Daoy (cell line): ENCODE measurements at places on chromosomes 5 and 9. TPM values are rescaled to one million over a fixed set of nuclear protein-coding genes. Genes with fewer than 3 reads are reported as not detected.

GRCh38 chr9:84860249-84861115 lies 191.0 kb downstream of the NTRK2 start:
- DNase-seq: no peak

DNA sequence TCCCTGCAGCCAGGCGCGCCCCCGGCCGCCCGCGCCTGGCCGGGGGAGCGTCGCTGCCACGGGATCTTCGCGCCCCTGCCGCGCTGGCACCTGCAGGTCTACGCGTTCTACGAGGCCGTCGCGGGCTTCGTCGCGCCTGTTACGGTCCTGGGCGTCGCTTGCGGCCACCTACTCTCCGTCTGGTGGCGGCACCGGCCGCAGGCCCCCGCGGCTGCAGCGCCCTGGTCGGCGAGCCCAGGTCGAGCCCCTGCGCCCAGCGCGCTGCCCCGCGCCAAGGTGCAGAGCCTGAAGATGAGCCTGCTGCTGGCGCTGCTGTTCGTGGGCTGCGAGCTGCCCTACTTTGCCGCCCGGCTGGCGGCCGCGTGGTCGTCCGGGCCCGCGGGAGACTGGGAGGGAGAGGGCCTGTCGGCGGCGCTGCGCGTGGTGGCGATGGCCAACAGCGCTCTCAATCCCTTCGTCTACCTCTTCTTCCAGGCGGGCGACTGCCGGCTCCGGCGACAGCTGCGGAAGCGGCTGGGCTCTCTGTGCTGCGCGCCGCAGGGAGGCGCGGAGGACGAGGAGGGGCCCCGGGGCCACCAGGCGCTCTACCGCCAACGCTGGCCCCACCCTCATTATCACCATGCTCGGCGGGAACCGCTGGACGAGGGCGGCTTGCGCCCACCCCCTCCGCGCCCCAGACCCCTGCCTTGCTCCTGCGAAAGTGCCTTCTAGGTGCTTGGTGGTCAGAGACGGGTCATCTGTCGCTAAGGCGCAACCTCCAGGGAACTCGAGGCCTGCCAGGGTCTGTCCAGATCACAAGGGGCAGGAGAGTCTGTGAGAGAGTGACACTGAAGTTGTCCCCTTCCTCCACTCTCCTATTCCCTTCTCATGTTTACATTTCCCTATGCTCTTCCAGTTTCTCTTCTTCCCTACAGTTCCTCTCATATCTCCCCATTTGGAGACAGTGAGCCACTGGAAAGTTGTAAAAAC lies 1.3 kb downstream of the GPR150 start:
- DNase-seq: peak; percentile 37

The GRM6 gene
- total RNA-seq: not detected in 2 replicates

The IL3 gene
- total RNA-seq: not detected in 2 replicates

The SLC25A2 gene
- 0.11 and 1.8 TPM in 2 replicates for total RNA-seq

The SHLD3 gene
- total RNA-seq: 5.3 and 7.7 TPM in 2 replicates

The OR13C3 gene
- not detected in 2 replicates for total RNA-seq

- DNase-seq: no peak
These were observed 165.3 kb downstream of the MAN2A1 start for GRCh38 chr5:109855056-109855455.

DNA sequence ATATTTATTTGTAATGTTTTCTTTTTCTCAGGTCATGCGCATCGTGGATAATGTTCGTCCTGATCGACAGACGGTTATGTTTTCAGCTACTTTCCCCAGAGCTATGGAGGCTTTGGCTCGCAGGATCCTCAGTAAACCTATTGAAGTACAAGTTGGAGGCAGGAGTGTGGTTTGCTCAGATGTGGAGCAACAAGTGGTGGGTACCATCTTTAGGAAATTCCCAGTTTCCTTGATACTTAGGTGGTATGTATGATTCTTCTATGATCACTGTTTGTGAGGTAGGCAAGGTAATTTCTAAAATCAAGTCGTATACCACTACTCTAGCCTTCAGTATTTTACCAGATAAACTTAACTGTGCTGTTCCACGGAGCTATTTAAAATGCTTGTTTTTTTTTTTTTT lies 36.2 kb downstream of the DDX46 start:
- no peak for DNase-seq

DNA sequence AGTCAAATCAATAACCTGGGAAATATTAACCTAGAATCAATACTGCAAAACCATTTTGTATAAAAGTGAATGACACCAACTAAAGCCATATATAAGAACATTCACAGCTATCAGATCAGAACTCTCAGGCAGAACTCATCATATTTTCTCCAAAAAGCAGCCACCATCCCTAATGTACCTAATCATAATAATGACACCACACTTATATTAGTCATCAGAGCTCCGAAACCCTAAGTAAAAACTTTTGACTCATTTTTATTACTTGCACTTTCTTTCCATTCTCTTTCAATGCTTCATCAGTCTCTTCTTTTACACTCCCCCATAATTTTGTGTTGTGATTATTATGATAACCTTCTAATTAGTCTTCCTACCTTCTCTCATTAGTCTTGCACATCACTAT lies 45.3 kb downstream of the INSL6 start:
- DNase-seq: no peak

The RORB gene
- total RNA-seq: 2.9 and 3.5 TPM in 2 replicates

DNA sequence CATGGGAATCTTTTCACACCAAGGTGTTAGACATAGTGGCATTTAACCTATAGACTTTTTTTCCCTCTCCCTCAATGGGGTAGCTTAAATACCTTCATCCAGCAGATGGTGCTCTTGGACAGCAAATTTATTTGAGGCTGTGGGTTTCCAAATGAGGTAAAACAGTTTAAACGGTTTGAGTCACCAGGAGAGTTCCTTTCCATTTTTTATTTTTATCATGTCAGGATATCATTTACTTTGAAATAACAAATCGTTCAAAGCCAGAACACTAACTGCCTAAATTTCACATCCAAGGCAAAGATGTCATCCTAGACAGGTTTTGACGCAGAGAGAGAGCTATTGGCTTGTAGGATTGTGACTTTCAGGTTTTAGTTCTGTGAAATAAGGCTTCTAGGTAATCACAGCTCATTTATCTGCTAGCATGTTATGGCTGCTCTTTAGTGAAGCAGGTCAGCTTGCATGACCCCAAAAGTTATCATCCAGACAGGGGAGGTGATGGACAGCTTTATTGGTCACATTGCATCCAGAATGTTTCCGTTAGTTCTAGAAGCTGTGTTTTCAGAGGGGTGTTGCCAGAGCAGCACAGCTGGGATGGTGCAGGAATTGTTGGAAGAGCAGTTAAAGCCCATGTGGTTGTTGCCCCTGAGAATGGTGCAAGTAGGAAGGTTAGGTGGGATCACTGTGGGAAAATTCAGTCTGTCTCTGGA lies 69.8 kb downstream of the KDM4C start:
- DNase-seq: peak; percentile 58

- no peak for DNase-seq
These were observed 128.7 kb downstream of the ATG10 start for GRCh38 chr5:82100303-82101077.

- peak; percentile 84 for DNase-seq
These were observed 155.8 kb upstream of the SMIM23 start for GRCh38 chr5:171629628-171630349.

- no peak for DNase-seq
These were observed 188.4 kb upstream of the NR4A3 start for GRCh38 chr9:99633265-99633664.

DNA sequence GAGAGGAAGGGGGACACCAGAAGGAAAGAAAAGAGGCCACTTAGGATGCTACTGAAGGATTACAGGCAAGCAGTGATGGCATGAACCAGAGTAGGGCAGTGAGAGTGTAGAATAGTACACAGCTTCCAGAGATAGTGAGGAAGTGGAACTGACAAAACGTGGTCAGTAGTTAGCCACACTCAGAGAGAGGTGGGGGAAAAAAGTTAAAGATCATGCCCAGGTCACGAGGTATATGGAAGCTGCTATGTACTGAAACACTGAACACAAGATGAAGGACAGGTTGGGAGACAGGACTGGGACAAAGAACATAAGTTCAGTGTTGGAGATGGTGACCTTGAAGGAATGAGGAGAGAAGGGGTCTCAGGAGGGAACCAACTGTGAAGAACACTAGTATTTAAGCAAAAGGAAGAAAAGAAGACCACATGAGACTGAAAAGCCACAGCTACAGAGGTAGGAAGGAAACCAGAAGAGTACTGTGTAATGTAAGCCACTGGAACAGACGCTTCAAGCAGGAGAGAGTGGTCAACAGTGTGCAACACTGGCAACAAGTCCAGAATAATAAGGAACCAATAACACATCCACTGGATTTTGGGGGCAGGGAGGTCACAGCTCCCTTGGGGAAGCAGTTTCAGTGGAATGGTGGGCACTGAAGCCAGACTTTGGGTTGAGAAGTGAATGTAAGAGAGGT lies 45.5 kb downstream of the ELL2 start:
- DNase-seq: no peak

DNA sequence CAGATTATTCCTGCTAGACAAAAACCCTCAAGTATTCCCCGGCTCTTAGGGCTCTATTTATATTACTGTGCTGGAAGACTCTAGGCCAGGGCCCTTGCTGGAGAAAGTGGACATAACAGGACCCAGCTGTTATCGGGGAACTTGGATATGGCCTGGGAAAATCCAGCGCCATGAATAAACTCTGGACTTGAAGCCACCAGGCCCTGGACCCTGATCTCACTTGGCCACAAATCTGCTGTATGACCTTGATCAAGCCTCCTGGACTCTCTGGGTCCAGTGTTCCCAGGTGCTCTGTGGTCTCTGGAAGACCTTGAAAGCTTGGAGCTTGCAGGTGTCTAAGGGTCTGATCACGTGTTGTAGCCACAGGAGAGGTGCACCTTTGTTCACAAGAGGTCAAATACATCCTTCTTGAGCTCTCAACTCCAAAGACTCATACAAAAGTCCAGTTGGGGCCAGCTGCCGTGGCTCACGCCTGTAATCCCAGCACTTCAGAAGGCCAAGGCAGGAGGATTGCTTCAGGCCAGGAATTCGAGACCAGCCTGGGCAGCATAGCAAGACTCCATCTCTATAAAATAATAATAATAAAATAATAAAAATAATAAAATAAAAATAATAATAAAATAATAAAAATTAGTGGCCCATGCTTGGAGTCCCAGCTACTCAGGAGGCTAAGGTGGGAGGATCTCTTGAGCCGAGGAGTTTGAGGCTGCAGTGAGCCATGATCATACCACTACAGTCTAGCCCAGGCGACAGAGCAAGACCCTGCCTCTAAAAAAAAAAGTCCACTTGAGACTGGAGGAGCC lies 26.5 kb downstream of the COL27A1 start:
- DNase-seq: no peak

DNA sequence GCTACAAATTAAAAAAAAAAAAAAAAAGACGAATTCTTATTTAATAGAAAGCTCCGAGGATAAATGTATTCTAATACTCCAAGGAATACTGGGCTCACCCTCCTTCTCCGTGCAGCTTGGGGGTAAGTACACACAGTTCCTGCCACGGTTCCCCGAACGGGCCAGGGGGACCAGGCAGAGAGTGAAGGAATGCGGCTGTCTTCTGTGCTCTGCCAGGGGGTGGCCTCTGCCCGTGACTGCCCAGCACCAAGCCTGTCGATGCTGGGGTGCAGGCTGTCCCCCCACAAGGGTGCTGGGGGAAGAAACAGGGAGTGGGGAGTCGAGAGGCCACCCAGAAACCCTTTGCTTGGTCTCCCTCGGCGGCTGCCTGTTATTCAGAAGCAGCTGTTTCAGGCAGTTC lies 410.1 kb upstream of the IRX1 start:
- no peak for DNase-seq

The SPATA31A3 gene
- not detected in 2 replicates for total RNA-seq

- DNase-seq: no peak
These were observed 3.8 kb upstream of the C9 start for GRCh38 chr5:39368116-39368515.

DNA sequence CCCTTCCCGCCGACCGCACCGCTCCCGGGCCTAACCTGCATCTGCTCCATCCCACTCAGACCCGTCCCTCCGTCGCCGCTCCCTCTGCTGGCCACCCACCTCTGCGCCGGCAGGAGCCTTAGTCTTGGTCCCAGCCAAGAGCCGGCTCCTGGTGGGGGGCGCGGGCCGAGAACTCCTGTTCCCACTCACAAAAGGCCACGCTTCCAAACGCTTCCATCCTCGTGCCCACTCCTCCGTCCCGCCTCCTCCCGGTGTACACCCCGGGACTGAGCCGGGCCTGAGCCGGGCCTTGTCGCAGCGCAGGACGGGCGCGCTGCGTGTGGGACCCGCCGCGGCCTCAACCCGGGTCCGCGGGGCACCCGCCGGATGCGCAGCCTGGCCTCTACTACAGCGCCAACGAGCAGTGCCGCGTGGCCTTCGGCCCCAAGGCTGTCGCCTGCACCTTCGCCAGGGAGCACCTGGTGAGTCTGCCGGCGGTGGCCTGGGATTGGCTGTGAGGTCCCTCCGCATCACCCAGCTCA lies 7.5 kb downstream of the ADAMTS13 start:
- no peak for DNase-seq

The SLC6A7 gene
- total RNA-seq: 0.06 TPM in 1 of 2 replicates, not detected in the other

GRCh38 chr9:91279296-91280204 lies 82.2 kb downstream of the AUH start:
- DNase-seq: no peak

The DROSHA gene
- 58.8 and 59.5 TPM in 2 replicates for total RNA-seq

DNA sequence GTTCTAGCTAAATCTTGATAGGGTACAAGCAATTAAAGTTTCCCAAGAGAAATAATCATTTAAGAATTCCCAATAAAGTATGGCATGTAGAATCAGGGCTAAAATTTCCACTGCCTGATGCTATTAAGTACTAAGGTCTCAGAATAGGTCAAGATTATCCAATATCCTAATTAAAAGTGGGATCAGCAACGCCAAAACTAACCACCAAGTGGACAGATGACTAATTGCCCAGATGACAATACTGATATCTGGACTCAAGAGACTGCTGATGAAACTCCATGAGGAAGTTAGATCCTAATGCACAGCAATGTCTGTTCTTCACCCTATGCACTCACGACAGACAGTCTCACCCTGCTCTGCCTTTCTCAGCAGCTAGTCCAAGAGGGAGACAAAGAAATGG lies 14.3 kb downstream of the DEPDC1B start:
- no peak for DNase-seq

DNA sequence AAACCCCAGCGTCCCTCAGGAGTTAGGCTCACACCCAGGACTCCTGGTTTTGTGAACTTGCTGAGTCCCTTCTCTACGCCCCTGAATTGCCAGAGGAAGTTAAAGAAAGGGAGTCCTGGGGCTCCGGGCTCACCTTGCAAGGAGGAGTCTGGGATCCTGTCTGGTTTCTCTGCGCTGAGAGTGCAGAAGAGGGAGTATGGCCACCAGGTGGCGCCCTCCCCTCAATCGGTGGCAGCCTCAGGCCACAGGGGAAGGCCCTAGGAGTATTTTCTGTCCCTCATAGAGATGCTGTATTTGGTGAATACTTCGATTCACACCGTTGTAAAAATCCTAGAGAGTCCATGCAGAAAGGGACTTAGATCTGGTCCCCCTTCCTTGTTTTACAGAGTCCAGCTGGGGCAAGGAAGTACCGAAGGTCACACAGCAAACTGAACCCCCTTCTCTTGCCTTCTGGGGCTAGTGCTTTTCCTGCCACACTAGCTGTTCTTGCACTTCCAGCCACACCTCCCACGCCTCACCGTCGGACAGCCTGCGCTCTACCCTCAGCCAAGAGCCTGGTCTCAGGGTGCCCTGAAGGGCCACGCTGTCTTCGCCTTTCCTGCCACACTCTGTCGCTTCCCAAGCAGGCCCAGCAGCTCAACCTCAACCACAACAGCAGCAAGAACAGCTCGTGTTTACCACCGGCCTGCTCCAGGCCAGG lies 10.2 kb downstream of the HAND1 start:
- peak; percentile 78 for DNase-seq

The CD180 gene
- not detected in 2 replicates for total RNA-seq

The GBGT1 gene
- total RNA-seq: 6.4 and 13.9 TPM in 2 replicates

The F12 gene
- total RNA-seq: 8.6 and 9.6 TPM in 2 replicates
